ENCODE measurements at places on chromosomes 11 and 22.

DNA sequence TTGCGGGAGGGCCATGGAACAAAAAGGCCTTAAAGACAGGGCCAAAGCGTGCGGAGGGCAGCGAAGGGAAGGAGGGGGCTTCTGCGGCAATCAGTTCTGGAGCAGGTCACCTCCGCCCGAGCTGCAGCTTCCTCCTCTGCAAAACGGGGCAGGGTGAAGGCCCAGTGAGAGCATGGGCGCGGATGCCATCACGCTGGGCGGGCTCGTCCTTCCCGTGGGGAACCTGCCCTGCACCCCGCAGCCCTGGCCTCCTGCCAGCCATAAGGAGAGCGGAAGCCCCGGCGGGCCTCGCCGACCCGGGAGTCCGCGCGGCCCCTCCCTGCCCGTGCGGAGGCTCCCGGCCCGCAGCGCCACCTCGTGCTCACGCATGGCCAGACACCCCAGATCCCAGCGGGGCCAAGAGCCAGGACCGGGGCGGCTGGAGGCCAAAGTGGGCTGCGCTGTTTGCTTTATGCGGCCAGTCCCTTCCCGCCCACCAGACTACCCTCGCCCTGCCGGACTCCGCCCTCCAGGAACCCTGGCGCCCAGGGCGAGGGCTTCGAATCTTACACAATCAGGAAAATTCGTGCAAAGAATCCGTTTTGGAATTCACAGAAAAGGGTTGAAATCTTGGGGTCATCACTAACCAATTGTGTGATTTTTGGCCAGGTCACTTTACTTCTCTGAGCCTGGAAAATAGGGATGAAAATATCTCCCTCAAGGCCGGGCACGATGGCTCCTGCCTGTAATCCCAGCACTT lies 16.1 kb downstream of the TSKU start:
- DNase-seq: peak; percentile 94

GRCh38 chr11:63845303-63845702 lies 6.4 kb downstream of the MARK2 start:
- no peak for DNase-seq

DNA sequence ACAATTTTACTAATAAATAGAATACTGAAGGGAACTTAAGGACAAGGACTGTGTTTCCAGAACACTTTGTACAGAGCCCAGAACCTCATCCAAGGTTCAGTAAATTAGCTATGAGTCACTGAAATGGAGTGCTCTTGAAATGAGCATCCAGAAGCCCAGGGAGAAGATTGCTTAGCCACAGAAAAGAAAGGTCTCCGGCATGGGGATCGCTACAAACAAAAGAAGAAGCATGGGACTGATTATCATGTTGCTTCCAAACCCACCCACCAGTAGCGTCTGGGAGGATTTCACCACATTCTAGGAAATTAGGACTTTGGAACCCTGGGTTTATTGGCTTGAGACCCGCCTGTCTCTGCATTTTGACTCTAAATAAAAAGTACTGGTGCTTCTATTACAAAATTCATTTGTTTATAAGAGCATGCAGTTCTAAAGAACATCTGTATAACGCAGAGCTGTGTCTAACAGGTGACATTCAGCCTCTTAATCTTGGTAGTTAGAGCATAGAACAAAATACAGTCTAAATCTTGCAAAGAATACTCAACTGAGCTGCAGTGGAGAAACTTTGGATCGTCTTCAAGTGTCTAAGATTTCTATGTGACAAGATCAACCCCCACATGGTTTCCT lies 35.9 kb upstream of the SESN3 start:
- no peak for DNase-seq

DNA sequence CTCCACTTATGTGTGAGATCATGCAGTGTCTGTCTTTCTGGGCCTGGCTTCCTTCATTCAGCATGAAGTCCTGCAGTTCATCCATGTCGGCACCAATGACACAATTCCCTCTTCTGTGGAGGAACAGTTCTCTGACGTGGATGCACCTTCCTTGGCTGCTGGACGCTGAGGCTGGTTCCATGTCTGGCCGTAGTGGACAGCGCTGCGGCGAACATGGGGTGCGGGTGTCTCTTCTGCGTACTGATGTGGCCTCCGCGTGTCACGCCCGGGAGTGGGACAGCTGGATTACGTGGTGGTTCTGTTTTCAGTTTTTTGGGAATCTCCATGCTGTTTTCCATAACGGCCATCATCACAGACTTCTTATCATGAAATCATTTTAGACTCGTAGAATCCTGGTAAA lies 16.9 kb upstream of the MUC2 start:
- no peak for DNase-seq

- no peak for DNase-seq
Observed at GRCh38 chr22:39765046-39765445, 128.5 kb downstream of the ENTHD1 start.

- DNase-seq: no peak
Observed at GRCh38 chr11:121761186-121761585, 308.4 kb upstream of the SORL1-AS1 start.

GRCh38 chr11:112321501-112322172 lies 61.0 kb upstream of the PLET1 start:
- DNase-seq: no peak

DNA sequence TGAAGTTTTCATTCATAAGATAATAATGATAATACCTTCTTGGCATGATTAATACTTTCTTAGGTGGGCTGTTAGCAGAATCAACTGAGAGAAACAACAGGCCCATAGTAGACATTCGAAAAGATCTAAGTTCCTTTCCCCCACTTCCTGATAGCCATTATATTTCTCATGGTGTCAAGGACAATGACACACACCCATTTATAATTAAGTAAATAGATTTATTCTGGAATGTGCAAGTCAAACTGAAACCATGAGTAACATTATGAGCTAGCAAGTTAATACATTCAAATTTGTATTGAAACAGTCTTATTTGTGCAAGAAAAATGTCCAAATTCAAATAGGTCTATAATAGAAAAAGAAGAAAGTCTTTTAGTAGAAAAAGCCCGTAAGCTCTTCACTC lies 301.1 kb downstream of the GUCY1A2 start:
- DNase-seq: no peak

DNA sequence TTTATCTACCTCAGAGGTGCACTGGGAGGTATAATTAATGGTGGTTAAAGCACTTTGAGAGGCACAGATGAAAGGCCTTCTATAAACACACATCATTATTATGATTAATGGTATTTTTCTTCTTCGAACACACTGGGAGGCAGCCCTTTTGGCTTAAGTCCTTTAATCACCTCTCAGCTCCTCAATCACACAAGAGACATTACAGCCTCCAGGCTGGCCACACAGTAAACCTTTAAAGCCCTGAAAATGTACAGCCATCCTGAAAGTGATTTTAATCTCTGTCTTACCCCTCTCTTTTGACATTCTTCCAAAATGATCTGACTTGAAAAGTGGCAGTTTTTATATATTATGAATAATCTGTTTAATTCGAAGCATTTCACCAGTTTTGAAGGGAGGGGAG lies 54.3 kb upstream of the VSTM5 start:
- no peak for DNase-seq

DNA sequence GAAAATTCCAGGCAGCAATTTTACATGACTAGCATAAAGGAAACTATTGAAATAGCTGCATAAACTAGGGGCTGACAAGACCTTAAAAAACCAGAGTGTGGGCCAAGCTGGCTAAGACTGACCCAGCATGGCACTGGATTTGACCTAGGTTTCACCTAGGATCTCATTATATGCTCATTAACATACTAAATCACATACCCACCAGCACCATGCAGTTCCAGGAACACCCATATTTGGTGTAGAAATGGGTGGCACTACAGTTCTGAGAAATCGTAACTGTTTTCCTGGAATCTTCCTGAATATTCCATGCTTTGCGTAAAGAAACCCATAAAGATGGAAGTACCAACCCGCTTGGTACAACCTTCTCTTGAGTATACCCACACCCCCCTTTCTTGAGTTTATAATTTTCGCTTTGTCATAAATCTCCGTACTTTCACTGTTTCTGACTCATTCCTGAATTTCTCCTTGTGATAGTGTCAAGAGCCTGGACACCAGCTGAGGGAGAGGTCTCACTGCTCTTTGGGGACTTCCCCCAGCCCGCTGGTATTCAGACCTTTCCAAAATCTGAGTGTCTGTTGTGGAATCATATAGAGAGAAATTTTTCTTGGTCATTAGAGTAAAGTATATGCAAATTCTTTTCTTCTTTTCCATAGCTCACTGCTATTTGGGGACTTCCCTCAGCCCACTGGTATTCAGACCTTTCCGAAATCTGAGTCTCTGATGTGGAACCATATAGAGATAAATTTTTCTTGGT lies 55.1 kb downstream of the MTMR3 start:
- no peak for DNase-seq

DNA sequence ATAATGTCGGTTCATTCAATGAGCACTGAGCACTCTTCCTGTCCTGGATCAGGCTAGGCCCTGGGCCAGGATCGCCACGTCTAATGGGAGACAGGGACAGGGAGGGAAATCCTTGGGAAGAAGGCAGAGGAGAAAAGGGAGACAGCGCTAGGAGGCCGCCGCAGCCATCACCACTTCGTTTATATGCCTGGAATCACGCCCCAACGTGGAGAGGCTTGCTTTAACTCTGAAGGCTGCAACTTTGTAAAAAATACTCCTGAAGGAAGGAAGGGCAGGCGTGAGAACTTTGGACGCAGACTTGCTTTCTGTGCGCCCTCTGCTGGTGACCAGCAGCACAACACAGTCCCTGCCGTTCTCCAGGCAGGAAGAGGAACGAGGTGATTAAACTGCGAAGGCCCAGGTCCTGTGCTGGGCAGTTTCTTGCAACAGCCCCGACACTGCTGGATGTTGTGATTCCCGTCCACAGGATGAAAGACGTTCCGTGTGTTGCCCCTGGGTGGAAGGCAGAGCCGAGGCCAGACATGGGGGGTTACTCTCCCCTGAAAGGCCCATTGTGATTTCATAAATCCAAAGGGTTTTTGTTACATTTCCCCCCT lies 22.1 kb downstream of the RIBC2 start:
- peak; percentile 94 for DNase-seq

GRCh38 chr11:129613071-129613470 lies 202.6 kb upstream of the TMEM45B start:
- no peak for DNase-seq

DNA sequence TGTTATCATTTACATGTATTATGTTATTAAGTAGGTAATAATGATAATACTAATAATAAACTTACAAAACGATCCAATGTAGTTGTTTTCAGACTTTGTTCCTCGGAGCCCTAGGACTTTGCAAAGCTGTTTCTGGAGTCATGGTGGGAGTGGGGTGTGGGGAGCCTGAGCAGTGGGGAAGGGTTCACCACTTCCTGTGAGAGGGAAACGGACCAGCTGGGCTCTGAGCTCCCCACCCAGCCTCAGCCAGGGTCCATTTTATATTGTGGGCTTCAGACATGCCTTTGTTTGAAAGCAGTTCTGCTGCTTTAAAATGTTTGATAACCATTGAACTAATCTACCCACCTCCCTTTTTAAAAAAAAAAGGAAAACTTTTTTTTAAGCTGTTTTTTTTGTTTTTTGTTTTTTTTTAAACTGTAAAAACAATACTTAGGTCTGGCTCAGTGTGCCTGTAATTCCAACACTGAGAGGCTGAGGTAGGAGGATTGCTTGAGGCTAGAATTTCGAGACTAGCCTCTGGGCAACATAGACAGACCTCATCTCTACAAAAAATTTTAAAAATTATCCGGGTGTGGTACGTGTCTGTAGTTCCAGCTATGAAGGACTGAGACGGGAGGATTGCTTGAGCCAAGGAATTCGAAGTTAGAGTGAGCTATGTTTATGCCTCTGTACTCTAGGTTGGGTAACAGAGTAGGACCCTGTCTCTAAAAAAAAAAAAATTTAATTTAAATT lies 7.0 kb downstream of the SERPING1 start:
- no peak for DNase-seq

- DNase-seq: no peak
Observed at GRCh38 chr11:15591112-15591537, 476.4 kb downstream of the INSC start.

DNA sequence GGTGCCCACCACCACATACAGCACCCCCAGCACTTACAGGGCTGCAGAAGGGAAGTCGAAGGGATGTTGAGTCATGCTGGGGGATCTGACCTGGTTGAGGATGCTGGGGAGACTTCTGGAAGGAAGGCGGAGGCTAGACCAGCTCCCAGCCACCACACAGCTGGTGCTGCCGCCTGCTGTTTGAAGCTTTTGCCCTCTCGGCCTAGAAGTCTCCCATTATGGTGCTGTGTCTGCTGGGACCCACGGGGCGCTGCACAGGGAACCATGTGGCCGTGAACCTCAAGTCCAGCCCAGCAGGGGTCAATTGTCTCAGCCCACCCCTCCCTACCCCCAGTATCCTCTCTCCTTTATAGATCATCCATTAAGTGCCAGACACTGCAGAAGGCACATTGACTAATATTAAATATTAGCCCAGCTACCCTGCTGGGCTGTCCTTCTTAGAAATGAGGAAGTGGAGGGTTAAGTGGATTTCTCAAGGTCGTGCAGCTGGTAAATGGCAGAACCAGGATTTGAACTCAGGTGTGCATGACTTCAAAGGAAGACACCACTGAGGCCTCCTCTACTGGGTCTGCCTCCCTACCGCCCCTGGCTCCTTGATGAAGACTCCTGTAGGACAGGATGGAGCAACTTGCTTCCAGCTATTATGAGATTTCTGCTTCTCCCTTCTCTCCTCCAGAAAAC lies 49.7 kb downstream of the CYTH4 start:
- no peak for DNase-seq

DNA sequence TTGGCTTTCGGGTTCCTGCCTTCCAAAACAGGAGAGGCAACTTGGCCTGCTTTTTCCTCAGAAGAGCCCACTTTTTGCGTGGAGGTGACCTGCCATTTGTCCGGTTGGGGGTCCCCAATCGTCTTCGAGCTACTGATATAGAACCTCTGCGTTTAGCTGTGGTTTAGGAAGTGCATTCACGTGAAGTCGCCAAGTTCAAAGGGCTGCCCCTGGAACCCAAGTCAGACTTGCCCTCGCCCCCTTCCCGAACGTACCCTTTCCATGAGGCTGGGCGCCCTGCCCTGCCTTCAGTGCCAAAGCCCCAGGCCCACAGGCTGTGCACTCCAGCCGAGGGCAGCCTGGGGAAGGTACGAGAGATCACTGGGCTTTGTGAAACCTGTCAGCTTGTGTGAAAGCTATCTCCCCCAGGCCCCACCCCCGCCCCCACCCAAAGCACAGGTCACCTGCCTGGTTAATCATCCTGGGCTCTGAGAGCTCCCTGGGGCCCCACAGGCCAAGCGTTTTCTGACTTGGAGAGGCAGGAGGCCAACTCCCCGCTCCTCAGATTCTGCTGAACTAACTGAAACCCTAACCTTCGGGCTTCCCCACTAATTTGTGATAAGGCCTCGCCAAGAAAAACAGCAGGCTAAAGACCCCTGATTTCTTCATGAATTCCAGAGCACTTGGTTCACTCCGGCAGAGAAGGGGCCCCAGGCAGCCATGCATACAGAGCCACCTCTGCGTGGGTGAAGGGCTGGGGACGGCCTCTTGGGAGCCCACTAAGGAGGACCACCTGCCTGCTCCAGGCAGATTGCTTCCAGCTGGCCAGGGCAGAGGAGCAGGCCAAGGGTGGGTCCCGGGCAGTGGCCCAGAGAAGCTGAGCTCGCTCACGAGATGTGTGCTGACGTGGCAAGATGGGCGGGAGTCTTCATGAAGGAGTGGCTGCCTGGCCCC lies 25.8 kb upstream of the KCNQ1OT1 start:
- peak; percentile 66 for DNase-seq

Data from right atrium auricular region (tissue), 2 donors.